ENCODE measurements at places on chromosomes 7 and 10.

- no peak for DNase-seq
Observed at GRCh38 chr10:99791831-99792230, 9.4 kb downstream of the ABCC2 start.

DNA sequence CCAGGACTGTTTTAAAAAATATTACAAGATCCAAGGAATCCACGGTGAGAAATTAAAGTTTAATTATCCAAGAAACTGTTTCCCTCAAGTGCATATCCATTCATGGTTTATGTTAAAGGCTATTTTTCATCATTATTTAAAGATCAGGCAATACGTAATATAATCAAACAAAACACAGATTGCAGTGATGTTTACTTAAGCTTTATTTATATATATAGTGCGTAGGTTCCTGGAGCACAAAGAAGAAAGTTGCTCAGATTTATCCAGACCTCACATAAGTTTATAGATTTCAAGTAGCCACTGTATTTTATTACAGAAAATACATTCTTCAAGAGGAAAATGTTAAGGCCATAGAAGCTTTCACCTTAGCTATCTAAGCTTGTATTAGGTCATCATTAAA, 210.0 kb upstream of the KLF14 start:
- no peak for DNase-seq

- no peak for DNase-seq
Observed at GRCh38 chr10:79393221-79393923, 46.1 kb downstream of the PPIF start.

DNA sequence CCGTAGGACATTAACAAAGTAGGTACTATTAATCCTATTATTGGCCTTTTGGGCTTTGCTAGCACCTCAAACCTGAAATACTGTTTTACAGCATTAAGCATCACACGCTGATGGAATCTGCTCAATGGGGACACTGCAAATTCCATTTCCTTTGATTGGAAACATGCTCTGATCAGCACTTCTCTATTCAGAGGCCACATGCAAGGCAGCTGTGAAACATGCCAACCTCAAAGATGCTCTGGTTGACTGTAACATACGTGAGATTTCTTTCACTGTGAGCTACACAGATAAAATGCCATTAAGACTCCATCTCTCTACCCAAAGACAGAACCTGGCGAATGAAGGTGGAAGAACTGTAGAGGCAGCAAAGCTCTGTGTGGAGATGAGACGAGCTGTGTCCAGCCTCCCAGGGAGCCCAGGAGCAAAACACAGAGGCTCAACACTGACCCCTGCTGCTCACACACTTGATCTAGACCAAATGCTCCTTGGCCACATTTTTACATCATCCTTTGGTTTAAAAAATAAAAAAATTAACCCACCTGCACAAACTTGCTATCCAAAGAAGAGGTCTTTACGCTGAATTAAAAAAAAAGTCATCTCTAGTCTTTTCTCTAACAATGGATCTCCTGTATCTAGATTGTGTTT, 8.0 kb downstream of the RSU1 start:
- DNase-seq: no peak

DNA sequence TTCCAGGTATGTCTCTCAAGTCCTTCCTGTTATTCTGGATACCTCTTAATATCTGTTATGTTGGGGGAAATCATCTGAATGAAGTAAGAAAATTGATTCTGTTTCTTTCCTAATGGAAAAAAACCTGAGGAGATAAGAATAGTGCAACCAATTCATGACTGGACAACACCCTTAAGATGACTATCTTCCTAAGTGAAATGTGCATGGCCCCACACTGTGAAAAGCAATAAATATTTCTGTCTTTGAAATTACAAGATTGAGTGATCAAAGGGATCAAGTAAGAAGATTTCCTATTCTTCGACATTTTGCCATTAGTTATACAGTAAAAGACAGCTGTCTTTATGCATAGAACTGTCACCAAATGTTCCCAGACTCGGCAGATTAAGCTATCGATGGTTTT, 73.9 kb downstream of the CHCHD3 start:
- DNase-seq: no peak

GRCh38 chr7:54969208-54969967, 49.4 kb upstream of the EGFR start:
- no peak for DNase-seq

DNA sequence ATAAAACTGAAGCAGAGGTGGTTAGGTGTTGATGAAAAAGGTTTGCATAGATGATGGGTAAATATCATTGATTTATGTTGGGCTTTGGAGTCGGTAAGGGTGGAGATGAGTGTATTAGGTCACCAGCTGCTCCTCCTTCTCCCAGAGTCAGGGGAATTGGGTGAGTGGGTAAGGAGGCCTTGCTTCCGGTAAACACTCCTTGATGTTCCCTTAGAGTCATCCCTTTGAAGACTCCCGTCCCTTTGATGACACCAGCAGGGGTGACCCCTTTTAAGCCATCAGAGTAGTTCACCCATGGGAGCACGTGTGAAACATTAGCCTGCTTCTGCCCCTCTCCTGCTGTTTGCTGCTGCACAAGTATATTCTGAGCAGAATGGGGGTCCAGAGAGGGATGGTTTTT, 92.2 kb upstream of the DKK1 start:
- no peak for DNase-seq

- DNase-seq: peak; percentile 30
Observed at GRCh38 chr7:26398756-26399509, 107.3 kb downstream of the SNX10 start.

- no peak for DNase-seq
Observed at GRCh38 chr10:44012921-44013320, 364.2 kb upstream of the ZNF32 start.

Data from epithelial cell of proximal tubule (primary cell).